ENCODE measurements at places on chromosomes 16 and 17. TPM values are rescaled to one million over a fixed set of nuclear protein-coding genes. Genes with fewer than 3 reads are reported as not detected.

PABPN1L gene
- not detected for polyA plus RNA-seq

SMIM5 gene
- polyA plus RNA-seq: not detected

PVALEF gene
- polyA plus RNA-seq: not detected

PYDC1 gene
- not detected for polyA plus RNA-seq

NCOR1 gene
- polyA plus RNA-seq: 45.7 TPM

PIGL gene
- polyA plus RNA-seq: 10.5 TPM

KCNJ18 gene
- not detected for polyA plus RNA-seq

TBC1D3C gene
- not detected for polyA plus RNA-seq

HOXB6 gene
- not detected for polyA plus RNA-seq

ASPSCR1 gene
- 16.6 TPM for polyA plus RNA-seq

PRSS8 gene
- polyA plus RNA-seq: 77.6 TPM

QRICH2 gene
- polyA plus RNA-seq: 1.8 TPM

KRTAP2-3 gene
- polyA plus RNA-seq: 1.2 TPM

CMTM2 gene
- polyA plus RNA-seq: not detected

DNAJC7 gene
- 101 TPM for polyA plus RNA-seq

ZNF500 gene
- polyA plus RNA-seq: 4.2 TPM

TMC8 gene
- polyA plus RNA-seq: 0.07 TPM

MT1X gene
- polyA plus RNA-seq: 178 TPM

SLC13A2 gene
- not detected for polyA plus RNA-seq

HSD3B7 gene
- 3.0 TPM for polyA plus RNA-seq

GAST gene
- 0.62 TPM for polyA plus RNA-seq

MAPK8IP3 gene
- polyA plus RNA-seq: 8.5 TPM

HOXB13 gene
- polyA plus RNA-seq: not detected

KDM6B gene
- 2.6 TPM for polyA plus RNA-seq

LAT gene
- 2.4 TPM for polyA plus RNA-seq

ATAD5 gene
- polyA plus RNA-seq: 1.2 TPM

KRT25 gene
- not detected for polyA plus RNA-seq

PLXDC1 gene
- polyA plus RNA-seq: 0.17 TPM

GPR142 gene
- polyA plus RNA-seq: not detected

KRT33B gene
- polyA plus RNA-seq: 0.57 TPM

TMEM220 gene
- 2.0 TPM for polyA plus RNA-seq

Measured in foreskin keratinocyte (primary cell).